ENCODE measurements at places on chromosomes 4 and X. TPM values are rescaled to one million over a fixed set of nuclear protein-coding genes. Genes with fewer than 3 reads are reported as not detected.

Gene ZNF711
- total RNA-seq: 127 TPM

Gene NHSL2
- 0.78 TPM for total RNA-seq

Gene NOX1
- not detected for total RNA-seq

Gene PTTG2
- total RNA-seq: not detected

Measured in occipital lobe (tissue), 3 donors.